ENCODE measurements at places on chromosomes 6 and 20.

DNA sequence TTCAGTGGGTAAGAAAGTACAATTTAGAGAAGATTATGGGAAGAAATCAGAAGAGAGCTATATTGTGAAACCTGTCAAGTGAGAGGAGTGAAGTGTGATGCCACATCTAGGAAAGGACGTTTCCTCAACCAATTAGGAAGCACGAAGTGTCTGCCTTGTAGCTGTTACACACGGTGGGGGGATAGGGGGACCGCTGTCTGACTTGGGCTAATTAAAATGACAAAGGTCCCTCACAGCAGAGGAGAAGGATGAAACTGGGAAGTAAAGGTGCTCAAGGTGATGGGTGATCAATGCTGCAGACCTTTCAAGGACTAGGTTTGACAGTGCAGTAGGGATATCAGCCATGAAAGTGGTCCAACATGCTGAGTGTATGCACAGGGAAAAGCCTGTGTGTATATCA lies 181.1 kb upstream of the PRSS16 start:
- DNase-seq = no peak

DNA sequence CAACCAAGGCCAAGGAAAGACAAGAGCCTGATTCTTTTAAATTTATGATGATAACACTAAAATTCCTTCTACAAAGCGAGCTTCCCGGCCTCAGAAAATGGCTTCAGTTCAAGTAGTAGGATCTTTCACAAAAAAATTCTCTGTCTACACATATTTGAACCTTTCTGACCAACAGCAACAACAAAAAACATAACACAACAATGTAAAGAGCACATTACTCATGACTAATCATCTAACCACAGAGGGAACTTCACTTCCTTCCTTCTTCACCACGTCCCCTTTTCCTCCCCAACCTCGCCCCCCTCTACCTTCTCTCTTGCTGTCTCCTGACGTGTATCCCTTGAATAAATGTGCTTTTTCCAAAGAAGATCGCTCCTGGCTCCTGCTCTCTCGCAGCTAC lies 228.2 kb downstream of the MYLK4 start:
- no peak for DNase-seq

DNA sequence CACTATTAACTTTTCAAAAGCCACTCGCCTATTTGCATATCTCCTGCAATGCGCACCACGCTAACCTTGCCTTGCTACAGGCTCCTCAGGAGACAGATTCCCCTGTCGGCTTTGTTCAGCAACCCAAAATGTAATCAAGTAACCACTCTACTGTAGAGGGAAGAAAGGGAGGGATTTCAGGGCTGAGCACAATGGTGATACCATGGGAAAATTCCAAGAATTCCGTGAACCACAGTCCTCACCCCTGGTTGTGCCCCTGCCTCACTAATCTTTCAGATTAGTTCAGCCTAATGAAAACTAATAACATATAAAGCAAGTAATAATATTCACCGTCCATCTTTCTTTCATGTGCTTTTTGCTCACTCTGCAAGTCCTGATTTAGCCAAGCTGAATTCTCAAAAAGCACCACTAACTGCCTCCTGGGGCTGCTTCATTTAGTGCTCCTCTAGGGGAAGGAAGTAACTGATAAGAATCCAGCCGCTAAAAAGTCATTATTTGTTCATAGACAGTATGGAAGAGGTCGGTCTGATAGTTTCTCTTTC lies 6.6 kb downstream of the CITED2 start:
- no peak for DNase-seq

DNA sequence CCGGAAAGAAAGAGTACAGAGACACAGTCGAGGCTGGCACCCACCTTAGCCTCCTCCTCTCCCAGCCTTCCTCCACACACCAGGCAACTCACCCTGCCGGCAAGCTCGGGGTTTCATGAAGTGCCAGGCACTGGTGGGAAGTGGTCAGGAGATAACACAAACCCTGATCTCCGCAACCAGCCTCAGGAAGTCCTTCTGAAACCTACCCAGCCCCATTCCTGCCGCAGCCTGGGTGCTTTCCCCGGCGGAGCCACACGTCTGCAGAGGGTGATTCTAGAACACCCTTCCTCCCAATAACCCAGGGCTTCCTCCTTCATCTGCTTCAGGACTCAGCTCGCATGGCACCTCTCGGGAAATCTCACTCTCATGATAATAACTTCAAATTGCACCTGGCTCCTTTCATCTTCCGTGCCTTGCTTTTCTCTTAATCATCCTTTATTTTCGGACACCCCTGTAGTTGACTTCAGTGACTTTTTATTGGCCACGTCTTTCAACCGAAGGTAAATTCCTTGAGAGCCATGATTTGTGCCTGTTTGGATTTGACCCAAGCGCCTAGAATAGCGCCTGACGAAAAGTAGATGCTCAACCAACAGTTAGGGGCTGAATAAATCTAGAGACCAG lies 8.7 kb upstream of the HLA-E start:
- DNase-seq = no peak

DNA sequence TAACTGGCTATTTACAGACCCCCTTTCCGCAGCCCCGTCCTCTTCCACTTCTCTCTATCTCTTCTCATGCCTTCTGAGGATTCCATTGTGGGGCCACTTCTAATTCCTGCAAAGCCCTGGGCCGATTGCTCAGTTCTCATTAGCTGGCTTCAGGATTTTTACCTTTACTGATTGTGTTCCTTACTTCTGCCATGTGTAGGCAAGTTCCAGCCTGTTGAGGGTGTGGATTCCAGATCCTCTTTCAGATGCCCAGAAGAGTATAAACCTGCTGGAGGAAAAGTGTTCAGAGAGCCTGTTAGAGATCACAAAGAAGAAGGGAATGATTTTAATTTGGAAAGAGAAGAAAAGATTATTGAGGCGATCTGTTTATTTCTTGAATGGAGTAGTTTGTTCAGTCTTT lies 5.4 kb downstream of the DSE start:
- no peak for DNase-seq

GRCh38 chr20:34977365-34978091 lies 21.9 kb downstream of the MYH7B start:
- no peak for DNase-seq

GRCh38 chr6:135701426-135701825 lies 150.1 kb upstream of the PDE7B start:
- no peak for DNase-seq

GRCh38 chr20:62159839-62160238 lies 16.3 kb downstream of the SS18L1 start:
- no peak for DNase-seq

GRCh38 chr20:10504994-10505730 lies 70.1 kb downstream of the SLX4IP start:
- DNase-seq = no peak

- DNase-seq = no peak
Observed at GRCh38 chr6:53803081-53803860, 8.5 kb downstream of the LRRC1 start.

All from stimulated activated CD4-positive, alpha-beta T cell treated with anti-CD3 and anti-CD28 coated beads, TNF-alpha, amount 100 ng/mL, for 48 hours (primary cell).